ENCODE measurements at places on chromosomes 5 and 9. TPM values are rescaled to one million over a fixed set of nuclear protein-coding genes. Genes with fewer than 3 reads are reported as not detected.

DNA sequence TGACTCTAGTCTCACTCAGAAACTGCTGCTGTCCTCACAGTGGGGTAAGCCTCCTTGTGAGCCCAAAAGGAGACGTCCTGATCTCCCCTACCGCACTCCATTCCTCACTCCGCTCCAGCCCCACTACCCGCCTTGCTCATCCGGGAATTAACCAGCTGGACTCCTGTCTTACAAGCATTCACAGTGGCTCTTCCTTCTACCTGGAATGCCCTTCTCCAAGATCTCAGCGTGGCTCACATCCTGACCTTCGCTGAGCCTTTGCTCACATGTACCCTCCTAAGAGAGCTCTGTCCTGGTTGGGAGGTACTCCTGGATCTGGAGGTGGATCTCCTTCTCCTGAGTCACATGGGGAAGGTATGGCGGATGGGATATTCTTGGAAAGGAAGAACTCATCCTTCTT lies 10.7 kb upstream of the KLF9 start:
- H3K27me3 ChIP-seq, result no peaks in the 10 kb centered on the region
- no peaks in the 10 kb centered on the region for H3K36me3 ChIP-seq
- no peak for DNase-seq
- H3K4me1 ChIP-seq, result peaks cover 29% of the 10 kb centered on the region
- no peak overlapping the region for H3K27ac ChIP-seq
- no peak overlapping the region for H3K4me3 ChIP-seq

DNA sequence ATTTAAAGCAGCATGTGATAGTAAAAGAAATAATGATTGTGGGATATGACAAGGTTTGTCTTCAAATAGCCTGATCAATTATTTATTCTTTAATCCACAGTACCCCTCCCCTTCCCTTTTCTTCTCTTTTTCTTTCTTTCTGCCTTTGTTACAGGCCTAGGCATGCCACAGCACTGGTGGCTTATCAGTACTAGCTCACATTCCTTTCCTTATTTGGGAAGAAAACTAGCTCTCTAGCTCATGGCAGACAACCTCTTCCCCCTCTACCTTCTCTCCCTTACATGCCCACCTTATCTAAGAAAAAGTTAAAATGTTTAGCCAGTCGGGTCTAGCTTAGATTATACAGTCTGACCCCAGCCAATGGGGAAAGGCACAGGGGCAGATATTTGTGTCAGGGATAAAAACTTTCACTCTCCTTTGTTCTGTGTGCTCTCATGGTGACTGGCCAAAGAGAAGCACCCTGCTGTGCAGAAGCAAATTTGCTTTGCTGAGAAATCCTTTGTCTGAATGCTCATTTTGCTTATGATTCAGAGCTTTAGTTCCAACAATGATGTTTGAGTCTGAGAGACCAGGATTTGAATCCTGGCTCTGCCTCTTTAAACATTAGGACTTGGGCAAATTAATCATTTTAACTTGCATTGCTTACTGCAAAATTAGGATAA lies 75.8 kb upstream of the CDH12 start:
- no peaks in the 10 kb centered on the region for H3K36me3 ChIP-seq
- no peaks in the 10 kb centered on the region for H3K27me3 ChIP-seq
- H3K27ac ChIP-seq, result no peak overlapping the region
- DNase-seq, result no peak

DNA sequence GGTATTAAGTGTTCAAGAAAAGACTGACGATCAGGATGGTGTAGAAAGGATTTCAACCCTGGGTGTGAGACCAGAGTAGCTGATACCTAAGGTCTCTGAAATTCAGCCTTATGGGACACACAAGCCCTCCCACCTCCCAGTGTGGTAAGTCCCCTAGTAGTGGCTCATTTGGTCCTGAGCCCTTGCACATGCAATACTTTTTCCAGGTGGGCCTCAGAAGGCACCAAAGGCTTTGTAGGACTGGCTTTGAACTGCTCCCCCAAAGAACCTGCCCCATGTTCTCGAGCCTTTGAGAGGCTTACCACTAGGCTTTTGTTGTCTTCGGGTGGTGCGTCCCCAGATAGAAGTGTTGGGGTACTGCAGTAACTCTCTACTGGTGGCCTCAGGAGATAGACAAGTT lies 803 bp downstream of the GARIN3 start:
- no peaks in the 10 kb centered on the region for H3K27me3 ChIP-seq
- H3K27ac ChIP-seq, result no peak overlapping the region
- DNase-seq, result no peak
- peaks cover 63% of the 10 kb centered on the region for H3K4me1 ChIP-seq

DNA sequence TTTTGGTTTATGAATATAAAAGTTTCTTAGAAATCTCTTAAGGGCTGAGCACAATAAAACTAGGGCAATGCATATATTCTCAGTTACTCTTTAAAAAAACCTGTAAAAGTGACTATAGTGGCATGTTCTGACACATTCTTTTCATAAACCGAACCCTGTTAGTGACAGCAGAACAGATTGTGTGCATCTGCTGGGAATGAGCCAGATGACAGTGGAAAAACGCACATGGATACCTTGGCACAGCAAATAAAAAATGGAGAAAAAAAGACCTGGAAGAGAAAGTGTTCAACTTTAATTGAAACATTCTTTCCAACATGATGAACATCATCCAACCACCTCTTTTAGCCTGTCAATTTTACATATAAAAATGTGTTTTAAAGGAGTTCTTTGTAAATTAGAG lies 12.7 kb downstream of the MEF2C start:
- H3K4me1 ChIP-seq, result no peaks in the 10 kb centered on the region
- no peak overlapping the region for H3K4me3 ChIP-seq
- DNase-seq, result no peak
- no peak overlapping the region for H3K27ac ChIP-seq
- no peaks in the 10 kb centered on the region for H3K36me3 ChIP-seq

The PCDH1 gene
- total RNA-seq, result 0.87 TPM

GRCh38 chr9:14398473-14398872 lies 84.5 kb upstream of the NFIB start:
- no peaks in the 10 kb centered on the region for H3K36me3 ChIP-seq
- no peak for DNase-seq
- H3K4me1 ChIP-seq, result no peaks in the 10 kb centered on the region

Measured in activated CD8-positive, alpha-beta T cell treated with anti-CD3 and anti-CD28 coated beads for 36 hours (primary cell).